ENCODE measurements at places on chromosomes 7 and 10. TPM values are rescaled to one million over a fixed set of nuclear protein-coding genes. Genes with fewer than 3 reads are reported as not detected.

GRCh38 chr10:111298031-111298430 lies 221.2 kb downstream of the ADRA2A start:
- no peaks in the 10 kb centered on the region for H3K36me3 ChIP-seq
- DNase-seq = no peak
- no peak overlapping the region for H3K27ac ChIP-seq
- H3K4me3 ChIP-seq = no peak overlapping the region
- no peaks in the 10 kb centered on the region for H3K4me1 ChIP-seq
- no peaks in the 10 kb centered on the region for H3K27me3 ChIP-seq

GRCh38 chr7:43303740-43304241 lies 191.3 kb downstream of the HECW1 start:
- no peak for DNase-seq
- no peaks in the 10 kb centered on the region for H3K27me3 ChIP-seq
- H3K27ac ChIP-seq = no peak overlapping the region
- no peak overlapping the region for H3K4me3 ChIP-seq

Gene WNT16
- polyA plus RNA-seq = 0.10 TPM

- no peaks in the 10 kb centered on the region for H3K27me3 ChIP-seq
- no peak for DNase-seq
- no peaks in the 10 kb centered on the region for H3K36me3 ChIP-seq
Measured at GRCh38 chr7:52782348-52782747, 253.1 kb upstream of the POM121L12 start.

DNA sequence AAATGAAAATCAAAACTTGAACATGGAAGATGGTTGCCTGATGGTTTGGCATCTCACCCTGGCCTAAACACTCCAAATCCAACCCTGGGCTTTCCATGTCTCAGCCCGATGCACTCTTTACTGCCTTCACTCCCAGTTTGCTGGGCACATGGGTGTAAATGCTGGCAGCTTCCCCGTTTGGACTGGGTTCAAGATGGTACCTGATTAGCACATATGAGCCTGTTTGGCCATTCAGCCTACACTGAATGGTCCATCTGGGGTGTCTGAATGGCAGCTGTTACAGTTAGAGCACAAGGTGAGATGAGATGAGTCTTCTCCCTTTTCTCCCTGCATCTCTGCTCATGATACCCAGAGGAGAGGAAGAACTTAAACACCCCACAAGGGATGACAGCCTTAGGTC lies 37.1 kb downstream of the ATXN7L1 start:
- H3K27me3 ChIP-seq = no peaks in the 10 kb centered on the region
- H3K36me3 ChIP-seq = no peaks in the 10 kb centered on the region
- no peak overlapping the region for H3K27ac ChIP-seq
- H3K4me1 ChIP-seq = no peaks in the 10 kb centered on the region

- no peaks in the 10 kb centered on the region for H3K4me1 ChIP-seq
- H3K36me3 ChIP-seq = no peaks in the 10 kb centered on the region
- no peak for DNase-seq
- no peaks in the 10 kb centered on the region for H3K27me3 ChIP-seq
- no peak overlapping the region for H3K27ac ChIP-seq
Measured at GRCh38 chr7:49150486-49150885, 226.1 kb downstream of the CDC14C start.

DNA sequence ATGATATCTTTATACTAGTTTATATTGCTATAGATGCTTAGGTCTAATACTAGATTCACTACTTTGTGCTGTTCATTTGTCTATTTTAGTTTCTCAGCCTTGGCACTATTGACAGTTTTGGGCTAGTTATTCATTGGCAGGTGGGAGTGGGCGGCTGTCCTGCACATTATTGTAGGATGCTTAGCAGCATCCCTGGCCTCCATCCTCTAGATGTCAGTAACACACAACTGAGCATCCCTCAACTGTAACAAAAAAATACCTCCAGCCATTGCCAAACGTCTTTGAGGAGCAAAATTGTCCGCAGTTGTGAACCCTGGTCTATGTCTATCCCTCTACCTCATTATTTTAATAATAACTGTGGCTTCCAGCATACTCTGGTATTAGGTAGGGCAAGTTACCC lies 34.4 kb upstream of the PNLIP start:
- no peaks in the 10 kb centered on the region for H3K4me1 ChIP-seq
- H3K27me3 ChIP-seq = peaks cover 2% of the 10 kb centered on the region

GRCh38 chr7:138478499-138478908 lies 18.4 kb downstream of the TRIM24 start:
- DNase-seq = no peak
- H3K36me3 ChIP-seq = peaks cover 12% of the 10 kb centered on the region
- H3K4me1 ChIP-seq = peaks cover 10% of the 10 kb centered on the region
- H3K27ac ChIP-seq = no peak overlapping the region
- no peak overlapping the region for H3K4me3 ChIP-seq

Gene PON1
- not detected for polyA plus RNA-seq

DNA sequence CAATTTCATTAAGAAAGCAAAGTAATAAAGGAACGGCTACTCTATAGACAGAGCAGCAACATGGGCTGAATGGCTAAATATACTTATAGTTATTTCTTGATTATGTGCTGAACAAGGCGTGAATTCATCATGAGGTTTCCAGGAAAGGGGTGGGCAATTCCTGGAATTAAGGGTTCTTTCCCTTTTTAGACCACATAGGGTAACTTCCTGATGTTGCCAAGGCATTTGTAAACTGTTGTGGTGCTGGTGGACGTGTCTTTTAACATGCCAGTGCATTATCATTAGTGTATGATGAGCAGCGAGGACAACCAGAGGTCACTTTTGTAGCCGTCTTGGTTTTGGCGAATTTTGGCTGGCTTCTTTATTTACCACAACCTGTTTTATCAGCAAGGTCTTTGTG lies 28.5 kb upstream of the ZMYND11 start:
- H3K4me1 ChIP-seq = no peaks in the 10 kb centered on the region
- no peak overlapping the region for H3K4me3 ChIP-seq
- no peak overlapping the region for H3K27ac ChIP-seq
- no peaks in the 10 kb centered on the region for H3K27me3 ChIP-seq
